ENCODE measurements at places on chromosomes 13 and 19.

- no peak for DNase-seq
These were observed 39.5 kb upstream of the GRTP1 start for GRCh38 chr13:113403255-113404104.

DNA sequence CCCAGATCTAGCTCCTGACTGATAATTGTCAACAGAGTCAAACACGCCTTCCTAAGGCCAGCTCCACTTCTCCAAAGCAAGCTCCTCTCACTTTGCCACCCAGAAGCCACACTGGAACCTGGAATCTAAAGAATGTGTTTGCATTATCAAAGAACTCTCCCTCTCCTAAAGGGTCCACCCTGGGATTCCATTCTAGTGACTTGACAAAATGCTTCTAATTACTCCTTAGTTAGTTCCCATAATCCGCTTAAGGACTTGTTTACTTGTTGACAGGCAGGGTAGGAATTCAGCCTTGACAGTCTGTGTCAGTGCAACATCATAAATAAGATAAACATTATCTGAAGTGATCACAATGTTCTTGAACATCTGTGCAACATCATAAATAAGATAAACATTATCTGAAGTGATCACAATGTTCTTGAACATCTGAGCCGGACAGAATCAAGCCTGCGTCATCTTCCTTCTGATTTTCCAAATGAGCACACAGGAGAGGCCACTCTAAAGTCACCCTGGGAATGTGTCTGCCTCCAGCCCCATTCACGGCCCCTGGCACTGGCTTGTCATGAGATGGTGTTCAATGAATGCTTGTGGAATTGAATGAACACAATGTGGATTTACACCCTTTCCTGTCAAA lies 512.1 kb downstream of the IRS2 start:
- DNase-seq: no peak

DNA sequence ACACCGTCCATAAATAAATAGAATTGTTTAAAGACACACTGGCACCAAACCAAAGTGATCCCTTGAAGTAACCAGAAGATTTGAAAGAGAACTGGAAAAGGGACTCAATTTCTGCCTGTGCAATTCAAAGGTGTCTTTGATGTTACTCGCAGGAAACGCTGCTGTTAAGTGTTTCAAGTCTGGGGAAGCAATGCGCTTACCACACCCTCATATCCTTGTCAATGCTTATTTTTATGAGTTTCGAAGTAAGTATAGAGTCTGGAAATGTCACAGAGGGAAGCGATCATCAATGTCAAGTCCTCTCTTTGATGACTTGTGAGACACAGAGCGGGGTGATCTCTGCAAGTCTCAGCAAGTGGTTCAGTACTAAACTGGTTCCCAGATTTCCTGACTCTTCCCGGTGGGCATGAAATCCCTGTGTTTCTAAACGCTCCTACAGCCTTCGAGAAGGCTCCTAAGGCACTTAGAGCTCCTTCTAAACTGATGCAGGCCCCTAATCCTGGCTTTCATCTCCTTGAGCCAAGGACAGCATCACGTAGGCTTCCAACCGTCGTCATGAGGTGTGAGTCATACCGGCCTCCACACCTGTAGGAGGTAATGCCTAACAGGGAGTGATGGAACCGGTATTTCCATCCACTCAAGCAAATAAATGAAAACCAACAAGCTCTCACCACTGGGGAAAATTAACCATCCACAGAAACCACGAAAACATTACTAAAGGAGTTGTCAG lies 22.8 kb downstream of the SYDE1 start:
- no peak for DNase-seq

GRCh38 chr19:52992109-52993004 lies 21.4 kb upstream of the ERVV-1 start:
- no peak for DNase-seq

DNA sequence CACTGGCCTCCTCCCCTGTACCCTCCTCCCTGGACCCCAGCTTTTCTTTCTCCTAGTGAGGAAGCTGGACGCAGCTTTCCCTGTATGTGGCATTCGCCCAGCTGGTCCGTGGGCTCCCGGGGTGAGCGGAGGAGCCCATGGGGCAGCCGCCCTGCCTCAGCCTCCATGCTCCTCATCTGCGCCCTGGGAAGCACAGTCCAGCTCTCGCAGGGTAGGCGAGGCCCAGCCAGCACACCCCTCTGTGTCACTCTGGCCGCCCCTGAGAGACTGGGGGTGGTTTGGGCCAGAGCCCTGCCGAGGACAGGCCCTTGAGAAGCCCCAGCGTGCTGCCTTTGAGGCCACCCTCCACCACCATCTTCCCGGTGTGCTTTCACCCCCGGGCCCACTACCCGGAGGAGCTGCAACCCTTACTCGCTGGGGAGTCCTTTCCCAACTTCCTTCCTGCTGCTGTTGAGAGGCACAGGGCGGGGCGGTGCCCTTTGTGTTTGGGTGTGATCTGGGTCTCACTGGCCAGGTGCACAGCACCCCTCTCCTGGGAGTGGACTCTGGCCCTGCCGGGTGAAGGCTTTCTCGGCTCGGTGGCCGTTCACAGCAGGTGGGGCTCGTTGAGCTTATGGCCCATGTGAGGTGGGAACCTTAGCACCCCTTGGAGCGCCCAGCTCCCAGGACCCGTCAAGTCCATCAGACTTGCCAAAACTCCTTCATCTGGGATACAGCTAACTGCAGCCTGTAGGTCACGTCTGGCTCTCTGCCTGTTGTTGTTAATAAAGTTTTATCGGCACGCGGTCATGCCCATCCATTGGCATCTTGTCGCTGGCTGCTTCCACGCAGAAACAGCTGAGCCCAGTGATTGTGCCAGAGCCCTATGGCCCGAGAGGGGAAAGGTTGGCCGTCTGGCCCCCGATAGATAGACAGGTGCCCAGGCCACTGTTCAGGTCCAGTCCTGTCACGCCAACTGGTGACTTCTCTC lies 3.2 kb downstream of the NCLN start:
- DNase-seq: no peak
